ENCODE measurements at places on chromosomes 16 and 17.

DNA sequence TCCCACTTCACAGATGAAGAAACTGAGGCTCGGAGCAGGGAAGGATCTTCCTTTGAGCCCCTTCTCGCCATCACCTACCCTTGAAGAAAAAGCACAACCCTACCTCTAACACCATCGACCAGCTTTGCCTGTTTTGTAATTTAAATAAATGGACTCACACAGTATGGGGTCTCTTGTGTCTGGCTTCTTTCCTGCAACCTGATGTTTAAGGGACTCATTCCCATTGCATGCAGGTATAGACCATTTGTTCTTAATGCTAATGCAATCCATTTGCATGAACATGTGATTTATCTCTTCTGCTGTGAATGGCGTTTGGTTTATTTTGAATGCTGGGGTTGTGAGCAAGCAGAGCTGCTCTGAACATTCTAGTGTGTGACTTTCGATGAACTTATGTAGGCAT is 150.8 kb upstream of the FOXF1 start:
- no peak for DNase-seq

GRCh38 chr17:65023791-65024190 is 32.7 kb downstream of the GNA13 start:
- DNase-seq = no peak

DNA sequence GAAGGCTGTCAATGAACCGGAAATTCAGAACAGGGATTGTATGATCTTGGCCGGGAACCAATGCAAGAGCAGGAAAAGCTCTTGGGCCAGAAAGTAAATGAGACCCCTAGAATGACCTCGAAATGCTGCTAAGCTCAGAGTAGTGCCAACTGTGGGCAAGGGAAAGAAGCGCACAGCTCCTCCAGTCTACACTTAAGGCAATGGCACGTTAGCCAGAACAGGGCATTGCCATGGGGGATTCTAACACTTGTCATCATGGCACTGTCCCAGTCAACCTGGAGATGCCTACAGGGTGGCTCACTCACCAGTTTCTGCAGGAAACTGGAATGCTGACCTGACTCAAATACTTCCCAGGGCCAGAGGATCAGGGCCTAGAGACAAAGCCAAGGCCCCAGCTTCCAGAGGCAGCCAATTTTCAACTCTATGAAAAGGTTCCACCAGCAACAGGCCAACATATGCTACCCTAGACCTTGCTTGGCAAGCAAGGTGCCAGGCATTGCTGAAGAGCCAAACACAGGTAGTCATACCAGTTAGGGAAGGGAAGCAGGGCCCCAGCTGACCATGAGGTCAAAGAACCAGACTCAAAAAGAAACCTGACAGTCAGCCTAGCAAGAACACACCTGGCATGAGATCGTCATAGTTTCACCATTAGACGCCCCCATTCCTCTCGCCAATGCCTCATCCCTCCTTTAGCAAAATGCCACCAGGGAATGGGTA is 34.9 kb downstream of the ARHGAP17 start:
- DNase-seq = no peak

GRCh38 chr17:60354223-60354622 is 37.7 kb downstream of the USP32 start:
- DNase-seq = no peak

GRCh38 chr17:2854143-2855055 is 58.2 kb downstream of the RAP1GAP2 start:
- DNase-seq = no peak

DNA sequence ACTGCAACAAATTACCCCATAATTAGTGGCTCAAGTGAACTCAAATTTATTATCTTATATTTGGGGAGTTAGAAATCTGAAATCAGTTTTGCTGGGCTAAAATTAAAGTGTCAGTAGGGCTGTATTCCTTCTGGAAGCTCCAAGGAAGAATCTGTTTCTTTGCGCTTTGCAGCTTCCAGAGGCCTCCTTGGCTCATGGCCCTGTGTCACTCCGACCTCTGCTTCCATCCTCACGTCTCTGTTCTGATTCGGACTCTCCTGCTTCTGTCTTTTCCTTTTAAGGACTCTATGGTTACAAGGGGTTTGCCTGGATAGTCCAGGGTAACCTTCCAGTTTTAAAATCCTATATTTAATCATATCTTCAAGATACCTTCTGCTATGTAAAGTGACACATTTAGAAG is 232.1 kb downstream of the CA10 start:
- DNase-seq = no peak

- DNase-seq = no peak
Observed at GRCh38 chr17:50114849-50115357, 15.1 kb downstream of the SAMD14 start.

- no peak for DNase-seq
Observed at GRCh38 chr16:50622643-50623369, 58.3 kb downstream of the SNX20 start.

GRCh38 chr16:19179546-19180490 is 11.8 kb downstream of the SYT17 start:
- DNase-seq = peak; percentile 1

DNA sequence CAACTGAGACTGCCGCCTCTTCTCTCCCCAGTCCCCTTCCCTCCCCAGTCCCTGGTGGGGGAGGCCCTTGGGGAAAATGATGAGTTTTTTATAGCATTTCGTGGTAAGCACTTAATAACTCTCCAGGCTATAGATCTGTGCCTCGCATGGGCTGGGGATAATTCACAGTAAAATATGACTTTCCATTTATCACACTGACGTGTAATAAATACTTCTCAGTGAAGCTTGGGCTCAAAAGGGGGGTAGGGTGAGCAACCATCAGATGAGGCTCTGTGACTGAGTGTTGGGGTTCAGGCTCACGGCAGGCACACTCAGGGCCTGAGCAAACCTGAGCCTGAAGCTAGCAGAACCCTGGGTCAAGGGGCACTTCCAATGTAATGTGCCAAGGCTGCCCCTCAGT is 101.6 kb downstream of the CCT6B start:
- no peak for DNase-seq

- DNase-seq = no peak
Observed at GRCh38 chr17:57424777-57425188, 168.5 kb downstream of the MSI2 start.

DNA sequence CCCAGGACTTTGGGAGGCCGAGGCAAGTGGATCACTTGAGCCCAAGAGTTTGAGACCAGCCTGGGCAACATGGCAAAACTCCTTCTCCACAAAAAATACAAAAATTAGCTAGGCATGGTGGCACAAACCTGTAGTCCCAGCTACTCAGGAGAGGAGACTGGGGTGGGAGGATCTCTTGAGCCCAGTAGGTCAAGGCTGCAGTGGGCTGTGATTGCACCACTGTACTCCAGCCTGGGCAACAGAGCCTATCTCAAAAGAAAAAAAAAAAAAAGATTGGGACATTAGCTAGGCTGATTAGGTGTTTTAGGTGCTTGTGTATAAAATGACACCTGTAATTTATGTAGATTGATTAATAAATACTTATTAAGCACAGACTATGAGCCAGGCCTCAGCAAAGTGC is 10.1 kb downstream of the GFOD2 start:
- no peak for DNase-seq

- DNase-seq = no peak
Observed at GRCh38 chr16:2712063-2712441, 8.0 kb downstream of the PRSS27 start.

- no peak for DNase-seq
Observed at GRCh38 chr17:32261936-32262510, 3.6 kb upstream of the RHBDL3 start.

DNA sequence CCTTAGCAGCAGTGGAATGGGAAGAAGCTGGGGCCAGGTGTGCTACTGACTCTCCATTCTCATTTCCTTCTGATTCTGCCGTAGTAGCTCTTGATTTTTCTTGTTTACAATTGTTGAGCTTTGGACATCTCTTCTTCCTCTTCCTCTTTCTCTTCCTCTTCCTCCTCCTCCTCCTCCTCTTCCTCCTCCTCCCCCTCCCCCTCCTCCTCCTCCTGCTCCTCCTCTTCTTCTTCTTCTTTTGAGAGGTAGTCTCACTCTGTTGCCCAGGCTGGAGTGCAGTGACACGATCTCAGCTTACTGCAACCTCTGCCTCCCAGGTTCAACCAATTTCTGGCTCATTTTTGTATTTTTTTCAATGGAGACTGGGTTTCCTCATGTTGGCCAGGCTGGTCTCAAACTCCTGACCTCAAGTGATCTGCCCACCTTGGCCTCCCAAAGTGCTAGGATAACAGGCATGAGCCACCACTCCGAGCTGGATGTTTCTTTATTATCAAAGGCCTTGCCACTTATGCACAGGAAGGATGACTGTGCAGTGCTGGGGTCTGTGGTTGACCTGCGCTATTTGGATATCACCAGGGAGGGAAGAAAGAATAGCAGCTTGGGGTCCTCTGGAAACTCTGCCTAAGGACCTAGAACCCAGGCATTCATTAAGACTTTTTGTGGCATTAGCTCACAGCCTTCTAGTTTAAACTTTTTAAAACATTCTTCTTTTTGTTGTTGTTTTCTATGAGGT is 127.8 kb upstream of the KCNJ16 start:
- no peak for DNase-seq

DNA sequence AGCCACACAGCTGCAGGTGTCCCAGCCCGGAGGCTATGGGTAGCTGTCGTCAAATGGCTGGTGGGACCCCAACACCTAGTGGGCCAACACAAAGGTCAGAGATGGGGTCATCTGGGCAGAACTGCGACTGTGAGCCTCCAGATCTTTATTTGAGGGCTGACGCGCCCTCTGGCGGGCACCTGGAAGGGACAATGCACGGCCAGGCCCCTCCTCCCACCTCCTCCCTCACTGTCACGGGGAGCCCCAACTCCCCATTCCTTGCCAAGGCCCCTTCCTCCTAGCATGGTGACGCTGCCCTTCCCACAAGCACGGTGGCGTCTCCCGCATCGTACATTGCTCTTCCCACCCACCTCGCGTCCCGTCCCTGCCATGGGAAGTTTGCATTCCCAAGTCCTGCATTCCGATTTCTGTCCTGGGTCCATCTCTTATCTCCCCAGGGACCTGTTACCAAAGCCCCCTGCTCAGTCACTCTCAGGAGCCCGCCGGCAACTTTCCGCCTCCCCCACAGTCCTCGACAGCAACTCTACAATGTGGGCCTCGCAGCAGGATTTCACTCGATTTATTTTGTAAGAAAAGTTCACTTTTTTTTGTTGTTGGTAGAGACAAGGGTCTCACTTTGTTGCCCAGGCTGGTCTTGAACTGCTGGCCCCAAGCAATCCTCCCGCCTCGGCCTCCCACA is 1.0 kb downstream of the TLE7 start:
- no peak for DNase-seq

- DNase-seq = no peak
Observed at GRCh38 chr17:57783338-57783742, 38.2 kb upstream of the CCDC182 start.

All from epithelial cell of proximal tubule (primary cell).